ENCODE measurements at places on chromosomes 1 and 21.

GRCh38 chr1:24931468-24932231 lies 1.6 kb upstream of the RUNX3 start:
- no peak for DNase-seq

DNA sequence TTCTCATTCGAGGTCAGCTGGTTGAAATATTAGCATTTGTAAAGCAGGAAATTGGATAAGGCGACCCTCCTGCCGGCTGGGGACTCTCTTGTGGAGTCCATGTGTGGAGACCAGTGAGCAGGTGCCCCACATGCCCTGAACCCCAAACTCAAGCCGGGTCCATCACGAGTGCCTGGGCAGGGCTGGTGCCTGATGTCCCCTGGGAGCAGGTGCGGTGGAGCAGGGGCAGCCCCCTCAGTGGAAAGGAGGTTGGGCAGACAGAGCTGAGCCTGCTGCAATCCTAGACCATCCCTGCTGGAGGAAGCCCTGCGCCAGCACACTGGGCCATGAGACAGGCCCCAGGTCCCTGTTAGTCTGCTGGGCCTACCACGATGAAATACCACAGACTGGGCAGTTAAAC lies 395.6 kb downstream of the NPHP4 start:
- no peak for DNase-seq

- no peak for DNase-seq
Observed at GRCh38 chr1:180360333-180361075, 130.4 kb downstream of the LHX4 start.

- DNase-seq, result no peak
Observed at GRCh38 chr1:30727824-30728223, 4.4 kb upstream of the MATN1 start.

GRCh38 chr1:82264802-82265201 lies 464.1 kb downstream of the ADGRL2 start:
- DNase-seq, result no peak

GRCh38 chr1:190138266-190138665 lies 339.4 kb downstream of the BRINP3 start:
- no peak for DNase-seq

DNA sequence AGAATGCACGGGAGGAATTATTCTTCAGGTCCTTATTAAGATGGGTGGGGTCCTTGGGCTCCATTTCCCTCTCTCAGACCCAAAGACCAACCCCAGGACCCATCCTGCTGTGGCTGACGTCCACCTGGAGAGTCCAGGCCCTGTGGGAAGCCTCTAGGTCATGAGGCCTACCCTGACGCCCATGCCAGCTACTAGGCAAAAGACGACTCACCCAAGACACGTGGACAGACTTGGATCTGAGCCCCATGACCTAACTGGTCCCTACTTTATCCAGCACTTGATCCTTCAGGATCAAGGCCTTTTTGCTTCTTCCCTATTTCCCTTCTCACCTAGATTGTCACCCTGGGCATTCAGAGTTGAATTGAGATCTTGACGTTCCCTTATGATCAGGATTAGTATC lies 56.0 kb upstream of the CASZ1 start:
- DNase-seq, result no peak

DNA sequence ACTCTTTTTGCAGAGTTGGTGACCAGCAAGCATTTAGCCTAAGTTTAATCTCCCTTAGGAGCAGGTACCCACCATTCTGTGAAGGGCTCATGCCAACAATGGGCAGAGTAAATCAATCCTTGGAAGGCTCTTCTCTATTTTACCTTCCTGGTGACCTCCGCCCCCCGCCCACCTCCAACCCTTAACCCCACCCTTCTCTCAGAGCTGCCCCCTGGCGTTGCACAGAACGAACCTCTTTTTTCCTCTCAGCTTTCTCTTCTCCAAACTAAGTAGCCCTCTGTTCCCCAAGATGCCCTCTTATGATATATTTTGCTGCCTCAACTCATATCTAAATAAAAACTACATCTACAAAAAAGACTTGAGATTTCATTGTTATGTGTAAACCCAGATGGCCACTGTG lies 186.8 kb downstream of the SEC16B start:
- no peak for DNase-seq

GRCh38 chr1:45815667-45816458 lies 12.5 kb downstream of the MAST2 start:
- no peak for DNase-seq

All from stimulated activated naive B cell treated with anti-CD40 and anti-IgM and Interleukin-4, amounts not matched to agents 10 μg/mL and 1 μg/mL and 100 μg/mL, for 72 hours (primary cell).